ENCODE measurements at places on chromosomes 1 and 21.
A peak's percentile ranks its signal among the peaks of the same experiment; 100 is the strongest.

- no peak for DNase-seq
These were observed 73.0 kb upstream of the PTGS2 start for GRCh38 chr1:186753241-186753640.

DNA sequence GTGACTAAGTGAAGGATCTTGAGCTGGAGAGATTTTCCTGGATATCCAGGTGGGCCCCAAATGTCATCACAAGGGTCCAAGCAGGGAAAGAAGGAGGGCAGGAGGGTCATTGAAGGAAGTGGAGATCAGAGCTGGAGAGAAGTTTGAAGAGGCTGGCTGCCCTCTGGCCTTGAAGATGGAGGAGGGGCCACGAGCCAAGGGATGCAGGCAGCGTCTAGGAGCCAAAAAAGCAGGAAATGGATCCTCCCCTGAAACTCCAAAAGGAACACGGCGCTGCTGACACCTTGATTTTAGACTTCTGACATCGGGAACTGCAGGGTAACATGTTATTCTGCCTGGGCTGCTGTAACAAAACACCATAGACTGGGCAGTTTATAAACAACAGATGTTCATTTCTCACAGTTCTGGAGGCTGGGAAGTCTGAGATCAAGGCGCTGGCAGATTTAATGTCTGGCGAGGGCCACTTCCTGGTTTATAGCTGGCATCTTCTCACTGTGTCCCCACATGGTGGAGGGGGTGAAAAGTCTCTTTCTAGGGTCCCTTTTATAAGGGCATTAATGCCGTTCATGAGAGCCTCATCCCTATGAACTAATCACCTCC lies 28.8 kb upstream of the ZBTB21 start:
- no peak for DNase-seq

DNA sequence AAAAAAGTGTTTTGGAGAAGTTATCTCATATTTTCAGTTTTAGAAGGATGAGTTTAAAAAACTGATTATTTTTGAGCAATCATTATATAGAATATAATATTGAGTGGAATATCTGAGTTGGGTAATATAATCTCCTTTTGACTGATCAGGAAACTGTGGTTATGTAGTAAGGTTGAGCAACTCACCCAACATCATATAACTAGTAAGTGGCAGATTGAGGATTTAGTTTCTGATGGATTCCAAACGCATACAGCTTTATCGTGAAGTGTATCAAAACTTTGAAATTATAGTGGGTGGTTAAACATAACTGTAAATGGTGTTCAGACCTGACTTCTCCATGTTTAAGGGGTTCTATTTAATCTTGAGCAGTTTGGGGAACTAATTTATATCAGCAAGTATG lies 98.6 kb downstream of the OLFM3 start:
- DNase-seq, result no peak

DNA sequence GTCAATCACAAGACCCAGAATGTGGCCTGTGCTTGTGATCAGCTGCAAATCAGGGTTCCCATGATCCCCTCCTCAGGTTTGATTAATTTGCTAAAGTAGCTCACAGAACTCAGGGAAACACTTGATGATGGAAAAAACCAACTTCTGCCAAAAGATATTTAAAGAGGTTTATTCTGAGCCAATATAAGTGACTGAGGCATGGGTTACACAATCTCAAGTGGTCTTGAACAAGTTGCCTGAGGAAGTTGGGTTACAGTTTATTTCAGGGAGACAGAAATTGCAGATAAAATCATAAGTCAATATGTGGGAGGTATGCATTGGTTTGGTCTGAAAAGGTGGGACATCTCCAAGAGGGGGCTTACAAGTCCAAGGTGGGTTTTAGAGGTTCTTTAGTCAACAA lies 243.1 kb downstream of the S1PR1 start:
- no peak for DNase-seq

DNA sequence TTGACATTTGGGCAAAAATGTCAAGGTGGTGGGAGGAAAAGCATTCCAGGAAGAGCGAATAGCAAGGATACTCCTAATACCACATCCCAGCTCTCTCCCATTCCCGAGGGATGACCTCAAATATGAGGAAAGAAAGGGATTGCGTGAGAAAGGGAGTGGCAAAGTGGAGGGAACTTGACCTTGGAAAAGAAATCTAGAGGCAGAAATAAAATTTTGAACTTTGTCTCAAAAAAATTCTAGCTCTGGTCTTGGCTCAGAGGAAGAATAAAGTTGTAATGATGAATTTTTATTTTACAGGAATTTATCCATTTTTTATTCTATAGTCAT lies 127.8 kb downstream of the TBX19 start:
- DNase-seq, result no peak

DNA sequence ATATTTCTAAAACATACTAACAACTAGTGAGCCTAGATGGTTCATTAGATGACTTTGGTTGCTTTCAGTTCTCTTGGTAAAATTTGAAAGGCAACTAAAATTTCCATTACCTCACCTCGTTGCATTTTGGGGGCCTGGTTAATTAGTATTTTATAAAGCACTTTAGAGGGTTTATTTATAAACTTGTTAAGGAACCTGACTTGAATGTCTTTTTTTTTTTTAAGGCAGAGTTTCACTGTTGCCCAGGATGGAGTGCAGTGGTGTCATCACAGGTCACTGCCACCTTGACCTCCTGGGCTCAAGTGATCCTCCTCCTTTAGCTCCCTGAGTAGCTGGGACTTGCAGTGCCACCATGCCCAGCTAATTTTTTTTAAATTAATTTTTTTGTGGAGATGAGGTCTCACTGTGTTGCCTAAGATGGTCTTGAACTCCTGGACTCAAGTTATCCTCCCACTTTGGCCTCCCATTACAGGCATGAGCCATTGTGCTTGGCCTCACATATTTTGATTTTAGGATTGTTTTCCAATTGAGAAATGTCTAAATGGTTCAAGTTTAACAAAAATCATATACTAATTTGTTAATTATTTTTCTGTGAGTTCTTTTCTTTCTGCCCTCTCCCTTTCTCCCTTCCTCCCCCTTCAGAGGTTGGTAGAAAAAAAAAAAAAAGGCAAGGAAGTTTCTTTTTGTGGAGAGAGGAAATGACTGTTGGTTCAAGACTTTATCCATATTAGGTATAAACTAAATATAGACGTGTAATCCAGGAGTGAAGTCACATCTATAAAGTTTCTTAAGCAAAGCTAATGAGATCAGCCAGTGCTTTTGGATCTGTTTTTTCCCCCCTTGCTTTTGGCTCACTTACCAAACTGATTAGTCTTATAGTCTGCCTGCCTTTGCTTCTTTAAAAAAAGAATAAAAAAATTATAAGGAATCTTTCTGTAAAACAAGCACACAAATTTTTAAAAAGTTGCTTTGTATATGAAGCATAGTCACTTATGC lies 24.7 kb downstream of the CLIC4 start:
- no peak for DNase-seq

DNA sequence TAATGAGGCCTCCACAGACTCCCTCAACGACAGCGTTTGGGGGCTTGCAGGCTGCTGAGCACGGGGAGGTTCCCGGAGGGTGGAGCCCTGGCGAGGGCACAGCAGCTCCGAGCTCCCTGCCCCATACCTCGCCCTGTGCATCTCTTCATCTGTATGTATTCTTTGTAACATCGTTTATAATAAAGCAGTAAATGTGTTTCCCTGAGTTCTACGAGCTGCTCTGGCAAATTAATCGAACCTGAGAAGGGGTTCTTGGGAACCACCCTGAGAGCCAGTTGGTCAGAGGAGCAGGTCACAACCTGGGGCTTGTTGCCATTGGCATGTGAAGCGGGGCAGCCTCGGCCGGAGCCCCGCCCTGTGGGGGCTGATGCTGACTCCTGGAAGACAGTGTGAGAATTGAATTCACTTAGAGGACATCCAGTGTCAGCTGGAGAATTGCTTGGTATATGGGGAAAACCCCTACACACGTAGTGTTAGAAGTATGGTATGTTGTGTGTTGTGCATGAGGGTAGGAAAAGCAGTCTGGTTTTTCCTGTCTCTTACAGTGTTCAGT lies 11.5 kb downstream of the SLC37A1 start:
- no peak for DNase-seq

DNA sequence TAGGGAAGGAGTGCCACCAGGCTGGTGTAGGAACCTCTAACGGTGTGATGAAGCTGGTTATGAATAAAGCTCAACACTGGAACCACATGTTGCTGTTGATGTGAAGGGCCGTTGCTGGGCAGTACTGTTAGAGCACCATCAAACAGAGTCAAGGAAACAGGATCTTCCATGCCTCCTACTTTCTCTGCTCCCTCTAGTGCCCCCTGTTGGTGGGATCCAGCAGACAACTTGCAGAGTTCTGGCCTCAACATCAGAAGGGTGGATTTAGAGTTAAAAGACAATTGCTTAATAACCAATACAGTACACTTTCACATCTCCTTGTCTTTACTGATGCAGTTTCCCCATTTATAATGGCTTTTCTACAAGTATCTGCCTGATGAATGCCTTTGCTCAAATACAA lies 336.4 kb downstream of the NTNG1 start:
- no peak for DNase-seq

GRCh38 chr1:51454554-51454953 lies 64.5 kb downstream of the EPS15 start:
- DNase-seq, result no peak

- DNase-seq, result no peak
These were observed 318.2 kb upstream of the PLXNA2 start for GRCh38 chr1:208562151-208562960.

GRCh38 chr1:1574721-1575537 lies at the start of gene SSU72:
TSS of gene SSU72 (minus strand) at chr1:1574863. CDS start at chr1:1574557, 306 bp downstream.
- DNase-seq, result peak; percentile 96

DNA sequence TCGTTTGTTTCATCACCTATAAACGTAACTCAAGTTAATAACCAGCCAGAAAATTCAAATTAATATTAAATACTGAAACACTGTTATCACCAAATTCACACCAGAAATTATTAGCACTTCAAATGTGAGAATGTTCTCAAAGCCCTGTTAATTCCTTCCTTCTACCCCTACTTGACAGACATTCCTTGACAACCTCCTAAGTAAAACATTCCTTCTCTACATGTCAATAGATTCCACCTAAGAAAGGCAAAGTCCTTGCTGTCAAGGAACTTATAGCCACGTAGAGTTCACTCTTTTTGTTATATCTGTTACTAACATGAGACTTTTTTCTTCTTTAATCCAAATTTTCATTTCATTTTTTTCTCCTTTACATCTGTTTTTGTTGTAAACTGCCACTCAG lies 441.5 kb downstream of the SMYD3 start:
- DNase-seq, result no peak

DNA sequence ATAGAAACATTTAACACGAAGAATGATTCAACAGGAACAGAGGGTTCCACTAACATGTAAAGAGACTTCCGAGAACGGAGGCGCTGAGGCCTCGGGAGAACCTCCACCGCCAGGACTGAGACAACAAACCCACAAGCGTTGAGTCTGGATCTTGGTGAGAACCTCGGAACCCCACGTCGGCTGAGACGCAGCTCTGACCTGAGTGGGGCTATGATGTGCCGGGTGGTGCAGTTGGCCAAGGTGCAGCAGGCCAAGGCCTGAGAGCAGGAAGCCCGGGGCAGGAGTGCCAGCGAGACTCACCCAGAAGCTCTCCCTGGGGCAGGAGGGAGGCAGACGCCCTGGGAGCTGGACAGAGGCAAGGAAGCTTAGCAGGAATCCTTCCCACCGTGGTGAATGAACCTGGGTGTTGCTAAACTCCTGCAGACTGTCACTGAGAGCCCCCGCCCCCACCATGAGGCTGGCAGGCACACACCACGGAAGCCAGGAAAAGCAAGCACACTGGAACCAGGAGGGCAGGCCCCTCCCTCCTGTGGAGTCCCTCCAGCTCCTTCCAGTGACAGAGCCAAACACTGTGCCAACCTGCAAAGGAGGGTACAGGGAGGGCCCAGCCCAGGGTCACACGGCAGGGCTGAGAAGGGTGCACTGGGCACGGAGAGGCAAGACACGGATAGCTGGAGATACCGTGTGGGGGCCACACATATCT lies 34.8 kb downstream of the WDR4 start:
- no peak for DNase-seq

- no peak for DNase-seq
These were observed 32.4 kb downstream of the KANK4 start for GRCh38 chr1:62286786-62287224.

- DNase-seq, result no peak
These were observed 16.4 kb downstream of the WNT4 start for GRCh38 chr1:22126531-22126930.

DNA sequence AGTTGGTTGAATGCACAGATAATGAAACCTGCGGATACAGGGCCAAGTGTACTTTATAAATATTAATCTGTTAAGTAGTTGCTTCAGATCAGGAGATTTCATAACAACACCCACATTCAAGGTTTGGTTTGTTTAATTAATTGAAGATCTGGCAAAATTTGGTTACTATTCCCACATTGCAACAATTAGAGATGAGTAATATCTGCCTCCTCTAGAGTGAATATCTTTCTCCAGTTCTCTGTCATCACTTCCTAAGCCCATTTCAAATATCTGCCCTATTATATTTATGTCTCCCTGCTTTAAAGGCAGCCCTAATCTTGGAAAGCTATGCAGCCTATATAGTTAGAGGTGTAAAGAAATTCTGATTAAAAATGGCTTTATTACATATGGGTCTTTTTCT lies 61.4 kb downstream of the PPP2R5A start:
- no peak for DNase-seq

GRCh38 chr1:56516539-56517252 lies 62.7 kb downstream of the PLPP3 start:
- no peak for DNase-seq

GRCh38 chr1:225889743-225890142 lies 797 bp upstream of the LEFTY1 start:
- no peak for DNase-seq

- no peak for DNase-seq
These were observed 213.4 kb downstream of the PRDM2 start for GRCh38 chr1:13913396-13913795.

DNA sequence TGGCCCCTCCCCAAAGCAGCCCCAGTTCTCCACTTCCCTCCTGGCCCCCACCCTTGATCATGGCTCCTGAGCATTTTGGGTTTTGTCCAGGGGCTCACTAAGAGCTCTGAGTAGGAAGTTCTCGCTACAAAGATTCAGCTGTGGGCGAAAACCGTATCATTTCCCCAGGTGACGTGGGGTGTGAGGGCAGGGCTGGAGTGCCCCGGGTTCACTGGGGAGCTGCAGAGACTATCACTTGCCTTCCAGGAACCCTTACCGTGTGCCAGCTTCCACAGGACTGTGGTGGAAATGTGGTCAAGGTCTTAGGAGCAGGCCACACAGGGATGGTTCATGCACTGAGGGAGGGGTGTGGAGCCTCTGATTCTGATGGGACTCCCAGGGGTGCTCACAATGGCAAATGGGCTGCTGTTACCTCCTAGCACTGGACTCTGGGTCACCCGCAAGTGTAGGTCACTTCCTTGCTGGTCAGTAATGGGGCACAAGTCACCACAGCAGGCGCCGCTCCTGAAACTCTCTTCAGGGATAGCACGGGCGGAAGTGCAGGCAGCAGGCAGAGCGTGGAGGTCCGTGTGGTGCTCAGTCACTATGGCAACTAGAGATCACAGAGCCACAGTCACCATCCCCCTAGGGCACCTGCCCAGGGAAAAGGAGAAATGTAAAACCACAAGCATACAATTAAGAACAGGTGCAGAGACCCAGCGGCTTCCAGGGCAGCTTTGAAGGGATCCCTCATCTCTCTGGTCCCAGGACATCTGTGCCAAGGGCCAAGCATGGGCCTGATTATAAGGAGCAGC lies 35.4 kb downstream of the RSPH1 start:
- peak; percentile 84 for DNase-seq

Data from brain (organoid and tissue), 16 donors.